GM23248 (cell line): ENCODE measurements at places on chromosomes 5 and 9.
A peak's percentile ranks its signal among the peaks of the same experiment; 100 is the strongest.

- no peak for DNase-seq
Measured at GRCh38 chr5:97065475-97065874, 76.9 kb downstream of the LIX1 start.

GRCh38 chr5:35129276-35129675 lies 81.5 kb upstream of the AGXT2 start:
- peak; percentile 88 for DNase-seq

DNA sequence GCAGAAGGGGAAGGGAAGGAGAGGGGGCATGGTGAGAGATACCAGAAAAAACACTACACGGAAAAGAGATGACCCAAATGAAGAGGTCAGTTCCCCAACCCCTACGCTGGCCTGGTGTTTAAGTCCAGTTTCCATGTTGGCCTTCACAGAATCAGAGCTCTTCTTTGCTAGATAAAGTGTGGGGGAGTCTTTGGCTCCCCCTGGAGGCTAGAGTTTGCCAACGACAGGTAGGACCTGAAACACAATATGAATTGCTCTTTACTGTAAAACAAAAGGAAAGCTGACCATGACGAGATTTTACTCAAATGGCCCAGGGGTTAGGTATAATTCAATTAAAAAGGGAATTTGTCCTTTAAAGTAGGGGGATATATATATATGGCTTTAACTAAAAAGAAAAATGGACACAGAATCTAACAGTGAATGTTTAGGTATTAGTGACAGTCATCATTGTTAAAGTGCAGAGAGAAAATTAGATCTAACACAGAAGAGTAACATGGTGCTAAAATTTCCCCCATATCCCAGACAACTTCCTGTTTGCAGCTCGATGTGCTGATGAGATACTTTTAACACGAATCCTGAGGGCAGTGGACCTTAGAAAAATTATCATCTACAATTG lies 92.0 kb downstream of the SV2C start:
- DNase-seq = peak; percentile 56

DNA sequence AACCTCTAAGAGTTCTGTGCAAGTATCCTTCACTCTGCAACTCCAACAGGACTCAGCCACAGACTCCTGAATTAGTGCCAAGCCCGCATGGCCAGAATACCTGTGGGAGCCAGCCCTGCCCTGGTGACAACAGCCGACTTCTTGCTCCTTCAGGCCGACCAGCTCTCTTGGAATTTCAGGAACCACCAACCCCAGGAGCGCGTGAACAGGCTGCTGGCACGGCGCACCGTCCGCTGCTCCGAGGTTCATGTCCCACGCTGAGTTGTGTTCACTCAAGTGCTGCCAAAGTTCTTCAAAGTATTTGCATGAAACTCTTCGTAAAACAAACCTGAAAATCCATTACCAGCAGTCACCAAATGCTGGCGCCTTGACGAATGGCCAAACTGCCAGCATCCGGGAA lies 232.8 kb downstream of the NR2F1-AS1 start:
- no peak for DNase-seq

GRCh38 chr5:114305402-114306207 lies 56.3 kb upstream of the KCNN2 start:
- DNase-seq = peak; percentile 10

- DNase-seq = no peak
Measured at GRCh38 chr9:133793471-133793870, 55.3 kb upstream of the SARDH start.

DNA sequence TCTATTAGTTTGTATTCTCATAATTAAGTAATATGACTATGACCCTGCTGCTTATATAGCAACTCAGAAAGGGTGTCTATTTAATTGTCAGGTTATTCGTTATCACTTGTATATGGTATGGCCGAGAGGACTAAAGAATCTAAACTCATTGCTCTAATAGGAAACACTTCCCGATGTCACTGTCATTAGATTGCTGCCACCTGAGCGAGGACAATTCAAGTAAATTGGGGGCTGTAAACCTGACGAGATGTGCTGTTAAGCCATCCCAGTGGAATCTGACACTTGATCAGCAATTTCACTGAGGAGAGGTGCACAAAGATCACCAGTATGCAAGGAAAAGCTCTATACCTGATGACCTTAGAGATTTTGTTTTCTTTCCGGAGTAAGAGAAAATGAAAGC lies 1319.3 kb downstream of the MAT2B start:
- DNase-seq = no peak

- no peak for DNase-seq
Measured at GRCh38 chr5:132013711-132014110, 2.3 kb upstream of the ACSL6 start.

DNA sequence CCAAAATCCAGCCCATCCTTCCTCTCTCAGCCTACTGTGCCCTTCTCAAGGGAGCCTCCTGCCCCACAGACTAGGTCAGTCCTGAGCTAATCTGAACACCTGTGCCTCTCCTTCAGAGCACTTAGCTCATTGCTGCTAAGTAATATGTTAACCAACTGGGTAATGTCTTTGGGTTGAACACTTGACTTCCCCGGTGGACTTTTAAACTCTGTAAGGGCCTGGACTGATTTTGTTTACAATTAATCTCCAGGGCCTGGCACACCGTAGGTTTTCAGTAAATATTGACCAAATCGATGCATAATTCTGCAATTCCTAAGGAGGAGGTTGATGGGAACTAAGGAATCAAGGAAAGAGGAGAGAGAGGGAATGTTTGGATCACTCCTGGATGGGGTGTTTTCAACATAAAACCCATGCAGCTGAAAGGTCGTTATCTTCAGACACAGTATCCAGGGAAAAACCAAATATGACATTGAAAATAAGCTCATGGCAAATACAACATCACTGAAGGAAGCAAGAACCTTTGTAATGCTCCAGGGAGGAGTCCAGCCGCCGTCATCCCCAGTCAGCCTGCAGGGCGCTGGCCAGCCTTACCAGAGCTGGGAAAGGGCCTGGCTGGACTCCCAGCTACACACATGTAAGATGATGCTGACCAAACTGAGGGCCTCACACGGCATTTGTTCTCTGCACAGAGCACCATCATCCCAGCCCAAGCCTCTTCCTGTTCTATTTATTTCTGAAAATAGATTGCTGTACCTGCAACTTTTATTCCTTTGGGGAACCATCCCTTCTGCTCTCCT lies 166.3 kb downstream of the C5orf15 start:
- DNase-seq = peak; percentile 54

- DNase-seq = no peak
Measured at GRCh38 chr5:163809473-163809872, 304.1 kb downstream of the MAT2B start.

GRCh38 chr9:79610791-79611614 lies 39.2 kb downstream of the TLE4 start:
- peak; percentile 87 for DNase-seq

- DNase-seq = no peak
Measured at GRCh38 chr9:74499111-74499601, 2.0 kb downstream of the RORB start.

DNA sequence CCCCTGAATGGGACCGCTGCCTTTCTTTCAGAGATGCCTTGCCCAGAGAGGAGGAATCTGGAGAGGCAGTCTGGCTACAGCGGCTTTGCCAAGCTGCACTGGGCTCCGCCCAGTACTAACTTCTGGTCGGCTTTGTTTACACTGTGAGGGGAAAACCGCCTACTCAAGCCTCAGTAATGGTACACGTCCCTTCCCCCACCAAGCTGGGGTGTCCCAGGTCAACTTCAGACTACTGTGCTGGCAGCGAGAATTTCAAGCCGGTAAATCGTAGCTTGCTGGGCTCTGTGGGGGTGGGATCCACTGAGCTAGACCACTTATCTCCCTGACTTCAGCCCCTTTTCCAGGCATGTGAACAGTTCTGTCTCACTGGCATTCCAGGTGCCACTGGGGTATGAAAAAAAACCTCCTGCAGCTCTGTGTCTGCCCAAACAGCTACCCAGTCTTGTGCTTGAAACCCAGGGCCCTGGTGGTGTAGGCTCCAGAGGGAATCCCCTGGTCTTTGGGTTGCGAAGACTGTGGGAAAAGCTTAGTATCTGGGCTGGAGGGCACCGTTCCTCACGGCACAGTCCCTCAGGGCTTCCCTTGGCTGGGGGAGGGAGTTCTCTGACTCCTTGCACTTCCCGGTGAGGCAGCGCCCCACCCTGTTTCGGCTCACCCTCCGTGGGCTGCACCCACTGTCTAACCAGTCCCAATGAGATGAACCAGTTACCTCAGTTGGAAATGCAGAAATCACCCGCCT lies 171.2 kb downstream of the CWC27 start:
- peak; percentile 54 for DNase-seq
